ENCODE measurements at places on chromosomes 11 and 22.

DNA sequence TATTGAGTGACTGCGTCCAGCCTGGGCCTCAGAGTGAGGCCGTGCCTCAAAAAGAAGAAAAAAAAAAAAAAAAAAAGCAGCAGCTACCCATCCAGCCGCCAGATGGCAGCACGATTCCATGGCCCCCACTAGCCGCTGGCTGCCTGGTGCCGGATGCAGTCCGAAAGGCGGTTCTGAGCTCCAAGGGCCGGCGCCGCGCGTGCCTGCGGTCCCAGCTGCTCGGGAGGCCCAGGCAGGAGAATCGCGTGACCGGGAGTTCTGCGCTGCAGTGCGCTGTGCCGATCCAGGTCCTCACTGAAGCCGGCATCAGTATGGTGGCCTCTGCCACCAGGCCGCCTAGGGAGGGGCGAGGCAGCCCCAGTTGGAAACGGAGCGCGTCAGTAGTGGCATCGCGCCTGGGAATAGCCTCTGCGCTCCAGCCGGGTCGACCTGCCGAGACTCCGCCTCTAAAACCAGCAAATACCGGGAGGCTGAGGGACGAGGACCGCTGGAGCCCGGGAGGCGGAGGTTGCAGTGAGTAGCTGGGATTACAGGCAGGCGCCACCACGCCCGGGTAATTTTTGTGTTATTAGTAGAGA is 19.3 kb downstream of the SCARF2 start:
- DNase-seq = peak; percentile 73

GRCh38 chr11:3163241-3163981 is 1.7 kb downstream of the OSBPL5 start:
- DNase-seq = no peak

GRCh38 chr22:27632451-27633295 is 168.9 kb downstream of the MN1 start:
- DNase-seq = peak; percentile 37

DNA sequence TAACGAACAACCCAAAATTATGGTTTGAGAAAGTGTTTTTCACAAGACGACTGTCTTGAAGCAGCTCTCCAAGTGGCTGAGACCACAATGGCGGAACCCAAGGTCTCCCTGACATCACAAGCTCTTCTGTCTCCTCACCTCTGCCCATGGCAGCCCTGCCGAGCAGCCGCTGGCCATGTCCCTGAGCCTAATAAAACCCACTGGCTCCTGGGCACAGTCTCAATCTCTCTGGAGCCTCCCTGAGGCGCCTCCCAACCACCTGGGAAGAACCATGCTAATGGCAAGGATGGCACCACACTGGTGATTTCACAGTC is 50.0 kb downstream of the CLTCL1 start:
- DNase-seq = no peak

DNA sequence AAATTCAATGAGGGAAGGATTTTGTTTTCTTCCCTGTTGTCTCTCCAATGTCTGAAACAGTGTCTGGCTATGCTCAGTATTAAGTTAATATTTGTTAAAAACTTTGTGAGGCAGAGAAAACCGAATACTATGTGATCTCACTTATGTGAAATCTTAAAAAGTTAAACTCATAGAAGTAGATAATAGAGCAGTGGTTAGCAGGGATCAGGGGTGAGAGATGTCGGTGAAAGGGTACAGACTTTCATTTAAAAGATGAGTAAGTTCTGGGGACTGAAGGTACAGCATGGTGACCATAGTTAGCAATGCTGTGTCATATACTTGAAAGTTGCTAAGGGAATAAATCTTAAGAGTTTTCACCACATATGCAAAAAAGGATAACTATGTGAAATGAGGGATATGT is 244.6 kb downstream of the AASDHPPT start:
- DNase-seq = peak; percentile 76

DNA sequence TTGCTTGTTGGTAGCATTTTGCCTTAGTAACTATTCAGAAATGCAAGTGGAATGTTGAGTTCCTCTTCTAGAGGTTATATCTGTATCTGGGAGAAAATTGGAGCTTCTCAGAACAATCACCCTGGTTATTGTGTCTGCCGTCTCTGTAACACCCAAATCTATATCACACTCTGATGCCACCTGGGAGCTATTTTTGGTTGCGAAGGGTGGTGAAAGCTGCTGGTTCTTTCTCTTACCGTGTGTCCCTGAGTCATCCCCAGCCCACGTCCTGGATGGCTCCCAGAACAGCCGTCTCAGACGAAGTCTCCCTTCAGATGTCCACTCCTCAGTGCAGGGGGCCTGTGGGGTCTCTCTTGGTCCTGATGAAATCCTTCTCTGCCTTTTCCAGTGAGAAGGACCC is 83.5 kb downstream of the C22orf31 start:
- peak; percentile 67 for DNase-seq

DNA sequence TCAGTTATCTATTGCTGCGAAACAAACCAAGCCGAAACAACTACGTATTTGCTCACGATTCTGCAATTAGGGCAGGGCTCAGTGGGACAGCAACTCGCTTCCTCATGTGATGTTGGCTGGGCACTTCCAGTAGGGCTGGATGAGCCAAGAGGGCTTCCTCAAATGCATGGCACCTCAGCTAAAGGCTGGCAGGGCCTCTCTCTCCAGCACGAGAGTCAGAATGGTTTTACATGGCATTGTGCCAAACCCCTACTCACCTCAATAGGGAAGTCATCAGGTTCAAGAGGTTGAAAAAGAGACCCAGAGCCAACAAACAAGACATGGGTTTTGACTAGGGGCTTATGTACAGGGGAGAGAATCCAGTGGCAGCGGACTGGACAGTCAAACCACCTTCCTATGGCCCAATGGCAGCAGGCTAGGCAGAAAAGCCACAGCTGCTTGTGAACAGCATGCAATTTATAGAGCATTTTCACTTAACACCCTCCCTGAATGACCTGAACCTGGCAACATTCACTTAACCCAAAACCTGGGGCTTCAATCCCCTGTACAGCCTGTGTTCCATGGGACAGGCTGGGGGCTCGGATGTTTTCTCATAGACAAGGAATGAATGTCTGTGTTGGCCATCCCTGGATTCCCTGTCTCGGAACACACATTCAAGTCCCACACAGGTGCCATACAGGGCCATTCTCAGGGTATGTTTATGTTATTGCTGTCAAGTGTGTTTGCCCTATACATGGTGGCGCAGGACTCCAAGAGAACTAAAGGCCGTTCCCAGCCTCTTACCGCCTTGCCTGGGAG is 154.2 kb upstream of the NAV2 start:
- no peak for DNase-seq

DNA sequence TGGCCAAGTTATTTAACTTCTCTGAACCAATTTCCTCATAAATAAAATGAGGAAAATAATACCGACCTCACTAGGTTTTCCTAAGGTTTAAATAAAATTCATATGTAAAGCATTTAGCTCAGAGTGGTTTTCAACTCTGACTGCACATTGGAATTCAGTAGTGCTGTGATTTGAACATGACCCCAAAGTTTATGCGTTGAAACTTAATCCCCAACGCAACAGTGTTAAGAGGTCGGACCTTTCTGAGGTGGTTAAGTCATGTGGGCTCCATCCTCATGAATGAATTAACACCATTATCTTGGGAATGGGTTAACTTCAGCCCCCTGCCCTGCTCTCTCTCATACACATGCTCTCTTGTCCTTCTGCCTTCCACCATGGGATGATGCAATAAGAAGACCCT is 322.2 kb downstream of the AASDHPPT start:
- no peak for DNase-seq

DNA sequence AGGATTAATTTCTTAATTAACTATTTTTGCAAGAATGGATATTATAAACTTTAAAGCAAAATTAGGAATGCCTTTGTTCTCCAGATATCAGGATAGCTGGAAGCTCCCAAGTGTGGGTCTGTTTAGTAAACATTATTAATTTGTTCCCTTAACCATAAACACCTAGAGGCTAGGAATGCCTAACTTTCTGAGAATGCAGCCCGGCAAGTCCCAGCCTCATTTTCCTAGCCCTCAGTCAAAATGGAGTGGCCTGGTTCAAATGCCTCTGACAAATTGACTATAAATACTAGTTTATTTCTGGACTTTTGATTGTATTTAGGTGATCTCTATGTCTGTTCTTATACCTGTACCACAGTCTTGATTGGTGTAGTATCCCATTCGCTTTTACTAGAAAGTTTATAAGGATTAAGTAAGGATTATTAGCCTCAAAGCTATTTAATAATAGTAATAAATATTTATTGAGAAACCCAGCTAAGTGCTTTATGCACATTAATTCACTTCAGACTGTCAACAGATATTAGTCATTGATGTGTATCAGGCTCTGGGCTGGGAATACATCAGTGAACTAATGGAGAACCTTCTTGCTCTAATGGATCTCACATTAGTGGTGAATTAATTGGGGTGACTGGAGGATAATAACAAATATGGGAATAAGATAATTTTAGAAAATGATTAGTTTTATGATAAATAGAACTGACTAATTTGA is 25.8 kb downstream of the PPME1 start:
- DNase-seq = no peak

DNA sequence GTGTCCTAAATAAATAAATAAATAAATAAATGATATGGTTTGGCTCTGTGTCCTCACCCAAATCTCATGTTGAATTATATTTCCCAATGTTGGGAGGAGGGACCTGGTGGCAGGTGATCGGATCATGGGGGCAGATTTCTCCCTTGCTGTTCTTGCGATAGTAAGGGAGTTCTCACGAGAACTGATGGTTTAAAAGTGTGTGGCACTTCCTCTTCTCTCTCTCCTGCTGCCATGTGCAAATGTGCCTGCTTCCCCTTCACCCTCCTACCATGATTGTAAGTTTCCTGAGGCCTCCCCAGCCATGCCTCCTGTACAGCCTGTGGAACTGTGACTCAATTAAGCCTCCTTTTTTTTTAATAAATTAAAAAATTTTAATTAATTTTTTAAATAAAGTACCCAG is 138.2 kb downstream of the FBXO7 start:
- DNase-seq = no peak

GRCh38 chr11:43927925-43928707 is 14.3 kb upstream of the C11orf96 start:
- DNase-seq = no peak

GRCh38 chr11:80031014-80031600 is 590.3 kb upstream of the TENM4 start:
- DNase-seq = peak; percentile 68

- DNase-seq = peak; percentile 53
Observed at GRCh38 chr22:25362215-25362882, 142.9 kb downstream of the CRYBB2 start.

DNA sequence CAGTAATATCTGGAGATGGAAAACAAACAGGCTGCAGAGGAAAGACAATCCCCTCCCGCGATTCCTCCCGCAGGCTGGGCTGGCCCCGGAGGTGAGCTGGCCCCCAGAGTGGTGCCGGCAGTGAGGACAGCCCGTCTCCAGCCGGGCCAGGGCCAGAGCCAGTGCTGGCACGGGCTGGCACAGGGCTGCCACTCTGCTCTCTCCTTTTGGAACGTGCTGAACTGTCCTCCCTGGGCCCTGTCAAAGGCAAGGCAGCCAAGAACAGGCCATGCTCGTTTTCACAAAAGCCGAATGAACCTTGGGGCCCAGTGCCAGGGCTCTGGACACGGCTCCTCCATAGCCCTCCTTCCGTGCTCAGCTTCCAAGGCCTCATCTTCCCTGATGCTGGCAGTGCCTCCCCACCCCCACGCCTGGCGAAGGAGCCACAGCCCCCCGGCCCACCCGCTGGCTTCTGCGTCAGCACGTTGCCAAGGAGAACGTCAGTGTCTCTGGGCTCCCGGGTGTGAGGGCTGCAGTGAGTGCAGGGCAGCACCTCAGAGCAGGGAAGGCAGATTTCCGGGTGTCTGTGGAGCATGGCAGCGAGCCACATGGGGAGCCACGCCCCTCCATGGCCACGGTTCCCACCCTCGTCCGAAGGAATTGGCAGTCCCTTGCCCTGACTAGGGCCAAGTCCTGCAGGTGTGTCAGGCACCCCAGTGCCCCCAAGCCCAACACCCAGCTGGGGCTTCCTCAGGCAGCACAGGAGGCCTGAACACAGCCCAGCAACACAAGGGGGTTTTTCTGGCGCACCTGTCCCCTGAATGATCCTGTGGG is 28.6 kb downstream of the GNAZ start:
- no peak for DNase-seq

- DNase-seq = no peak
Observed at GRCh38 chr11:47518212-47518964, 34.5 kb downstream of the CELF1 start.

DNA sequence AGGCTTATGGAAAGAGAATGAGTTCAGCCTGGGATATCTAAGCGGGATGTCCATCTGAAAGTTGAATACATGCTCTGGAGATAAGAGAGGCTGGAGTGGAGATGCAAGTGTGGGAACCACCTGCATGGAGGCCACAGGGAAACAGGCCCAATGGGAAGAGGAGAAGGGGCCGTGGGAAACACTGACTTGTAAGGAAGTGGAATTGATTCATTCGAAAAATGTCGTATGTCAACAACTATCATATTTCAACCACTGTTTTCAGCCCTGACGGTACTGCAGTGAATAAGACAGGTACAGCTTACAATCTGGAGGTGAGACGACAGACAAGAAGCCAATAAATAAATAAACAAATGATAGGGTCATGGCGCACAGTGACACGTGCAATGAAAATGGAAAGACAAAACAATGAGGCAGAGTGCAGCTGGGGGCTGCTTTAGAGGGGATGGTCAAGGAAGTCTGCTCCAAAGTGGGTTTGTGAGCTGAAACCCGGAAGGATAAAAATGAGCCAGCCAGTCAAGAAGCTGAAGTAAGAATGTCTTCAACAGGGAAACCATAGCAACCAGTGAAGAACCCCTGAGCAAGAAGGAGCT is 35.9 kb downstream of the EFCAB6 start:
- DNase-seq = peak; percentile 13

- no peak for DNase-seq
Observed at GRCh38 chr11:134731213-134731961, 319.3 kb upstream of the B3GAT1 start.

DNA sequence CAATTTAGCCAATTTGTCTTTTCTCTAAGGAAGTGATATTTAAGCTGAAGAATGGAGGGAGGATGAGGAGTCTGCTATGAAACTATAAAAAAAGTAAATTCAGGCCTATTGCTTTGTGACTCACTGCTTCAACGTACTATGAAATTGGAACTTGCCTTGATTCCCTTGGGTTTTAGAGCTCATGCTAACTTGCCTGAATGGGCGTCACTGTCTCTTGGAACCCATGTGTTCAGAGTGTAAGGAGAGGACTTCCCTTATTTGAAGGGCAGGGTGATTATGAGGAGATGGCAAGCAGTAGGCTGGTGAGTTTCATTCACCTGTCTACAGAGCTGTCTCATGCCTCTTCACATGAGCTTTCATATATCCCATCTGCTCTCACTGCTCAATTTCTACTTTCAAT is 28.7 kb upstream of the WT1 start:
- DNase-seq = no peak

DNA sequence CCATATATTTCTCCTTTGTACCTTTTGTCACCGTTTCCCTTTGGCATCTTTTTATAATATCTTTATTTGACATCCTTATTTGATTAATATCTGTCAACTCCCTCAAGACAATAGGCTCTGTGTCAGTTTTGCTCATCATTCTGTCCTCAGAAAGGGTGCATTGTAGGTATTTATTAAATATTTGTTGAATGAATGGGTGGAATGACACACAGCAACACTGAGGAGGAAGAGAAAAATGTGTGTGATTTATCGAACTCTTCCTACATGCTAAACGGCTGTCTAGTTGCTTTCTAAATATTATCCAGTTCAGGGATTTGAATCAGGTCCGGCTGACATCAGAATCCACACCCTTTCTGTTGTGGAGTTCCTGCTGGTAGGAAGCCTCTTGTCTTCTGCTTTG is 98.2 kb downstream of the NAV2 start:
- peak; percentile 25 for DNase-seq
